ENCODE measurements at places on chromosomes 6 and 20.
A peak's percentile ranks its signal among the peaks of the same experiment; 100 is the strongest.

GRCh38 chr20:41480054-41480770 is 113.6 kb upstream of the EMILIN3 start:
- DNase-seq: no peak

DNA sequence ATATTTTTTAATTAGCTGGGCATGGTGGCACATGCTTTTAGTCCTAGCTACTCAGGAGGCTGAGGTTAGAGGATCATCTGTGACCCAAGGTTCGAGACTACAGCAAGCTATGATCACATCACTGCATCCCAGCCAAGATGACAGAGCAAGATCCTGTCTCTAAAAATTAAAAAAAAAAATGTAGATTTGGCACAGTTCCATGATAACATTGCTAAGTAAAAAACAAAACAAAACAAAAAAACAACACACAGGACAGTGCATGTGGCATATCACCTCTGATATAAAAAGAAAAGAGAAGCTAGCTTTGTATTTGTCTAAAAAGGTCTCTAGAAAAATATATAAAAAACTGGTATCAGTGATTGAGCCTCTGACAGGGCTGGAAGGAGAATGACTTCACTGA is 24.6 kb downstream of the RNF24 start:
- DNase-seq: no peak

DNA sequence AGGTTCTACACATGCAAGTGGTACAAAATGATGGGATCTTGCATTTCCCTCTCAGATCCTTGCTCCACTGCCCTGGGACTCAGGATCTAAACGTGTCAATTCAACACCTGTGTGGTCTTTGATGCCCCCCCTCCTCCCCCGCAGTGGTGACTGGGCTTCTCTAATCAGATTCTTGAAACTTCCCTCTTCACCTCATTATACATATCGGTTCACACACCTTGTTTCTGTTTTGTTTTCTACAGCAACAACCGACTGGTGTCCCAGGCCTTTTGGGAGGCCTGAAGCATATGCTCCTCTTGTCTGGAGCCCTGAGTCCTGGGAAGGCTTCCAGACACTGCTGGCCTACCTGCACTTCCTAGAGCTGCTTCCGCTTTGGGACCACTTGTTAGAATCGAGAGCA is 20.0 kb downstream of the SAMD3 start:
- no peak for DNase-seq

DNA sequence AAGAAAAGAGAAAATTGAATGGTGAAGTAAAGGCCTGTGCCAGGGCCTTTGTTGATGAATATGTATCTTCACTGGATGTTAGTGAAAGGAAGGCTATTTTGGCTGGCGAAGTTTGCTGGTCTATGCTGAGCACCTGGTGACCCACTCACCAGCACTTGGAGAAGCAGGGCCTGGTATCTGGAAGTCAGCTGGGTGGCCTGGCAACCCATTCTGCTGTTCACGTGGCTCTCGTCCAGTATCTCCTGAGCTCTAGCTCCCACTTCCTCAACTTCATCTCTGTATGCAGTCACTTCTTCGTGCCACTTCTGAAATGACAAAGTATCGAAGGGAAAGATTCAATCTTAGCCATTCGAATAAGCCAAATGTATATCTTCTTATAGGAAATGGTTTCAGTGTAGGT is 283.7 kb downstream of the SYNE1 start:
- no peak for DNase-seq

DNA sequence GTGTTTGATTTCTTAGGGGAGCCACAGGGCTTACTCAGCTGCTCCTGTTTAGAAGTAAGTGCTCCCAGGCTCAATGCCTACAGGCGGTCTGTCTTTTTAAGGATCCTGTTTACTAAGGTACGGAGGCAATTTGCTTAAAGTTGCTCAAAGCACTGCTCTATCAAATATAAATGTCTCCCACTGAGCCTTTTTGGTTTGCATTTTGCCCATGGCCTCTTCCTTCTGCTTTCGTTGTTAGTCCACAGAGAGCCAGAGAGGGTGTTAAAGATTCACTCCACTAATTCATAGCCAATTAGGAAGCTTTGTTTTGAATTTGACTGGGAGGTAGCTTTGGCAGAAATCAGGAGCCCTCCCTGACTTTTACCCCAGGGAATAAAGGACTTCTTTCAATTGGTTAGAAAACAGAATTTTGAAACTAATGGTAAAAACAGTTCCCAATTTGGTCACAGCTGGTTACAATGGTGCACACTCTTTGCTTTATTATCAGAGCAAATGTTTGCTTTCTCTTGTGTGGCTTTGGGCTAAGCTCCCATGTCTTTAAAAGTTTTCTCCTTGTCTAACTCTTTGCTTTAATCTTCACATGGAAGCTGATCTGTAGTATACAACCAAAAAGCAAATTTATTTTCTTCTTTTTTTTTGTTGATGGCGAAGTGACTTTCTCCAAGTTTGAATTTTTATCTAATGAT is 126.2 kb downstream of the IMPG1 start:
- no peak for DNase-seq

GRCh38 chr6:5486214-5486613 is 224.9 kb downstream of the FARS2 start:
- no peak for DNase-seq

- no peak for DNase-seq
Observed at GRCh38 chr6:85408039-85408438, 41.8 kb upstream of the NT5E start.

DNA sequence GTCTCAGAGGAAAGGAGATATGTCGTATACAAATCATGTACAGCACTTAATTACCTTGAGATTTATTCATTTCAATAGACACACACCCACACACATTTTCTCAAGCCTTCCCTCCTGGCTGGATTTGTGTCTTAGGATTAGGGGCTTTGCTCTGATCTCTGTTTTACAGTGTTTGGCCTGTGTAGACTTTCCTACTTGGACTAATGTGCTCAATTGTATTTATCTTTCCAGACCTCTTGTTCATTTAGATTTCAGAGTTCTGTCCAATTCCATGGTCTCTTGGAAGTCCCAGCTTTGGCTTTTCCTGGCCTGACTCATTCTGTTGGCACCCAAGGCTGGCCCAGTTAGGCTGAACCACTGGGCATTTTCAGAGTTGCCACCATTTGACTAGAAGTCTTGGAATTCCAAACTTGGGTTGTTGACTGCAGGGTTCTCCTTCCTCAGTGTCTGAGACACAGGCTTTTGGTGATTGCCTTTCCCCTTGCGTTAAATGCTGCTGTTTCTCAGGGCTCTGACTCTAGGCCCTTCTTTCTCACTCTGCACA is 8.9 kb upstream of the RFPL4B start:
- DNase-seq: no peak

DNA sequence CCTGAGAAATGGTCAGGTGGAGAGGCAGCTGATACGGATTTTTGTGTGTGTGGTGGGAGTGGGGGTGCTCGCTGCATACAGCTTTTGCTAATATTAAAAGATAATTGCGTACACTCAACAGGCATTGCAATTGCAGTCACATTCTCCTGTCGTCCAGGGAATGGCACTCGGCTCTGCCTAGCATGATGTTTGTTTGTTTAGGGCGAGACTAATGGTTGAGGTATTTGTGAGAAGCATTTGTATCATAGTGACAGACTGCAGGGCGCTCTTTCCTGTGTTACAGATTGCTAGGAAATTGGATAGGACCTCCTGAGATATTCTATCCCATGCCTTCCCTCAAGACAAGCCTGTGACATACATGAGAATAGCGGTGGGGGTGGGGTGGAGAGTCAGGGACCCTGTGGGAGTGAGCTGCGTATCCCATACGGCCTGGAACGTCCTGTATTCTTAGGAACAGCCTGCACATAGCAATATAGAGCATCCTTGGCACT is 207.4 kb downstream of the SOX4 start:
- DNase-seq: no peak

- DNase-seq: no peak
Observed at GRCh38 chr20:1001116-1001515, 995 bp downstream of the RSPO4 start.

- DNase-seq: no peak
Observed at GRCh38 chr6:42702200-42702599, 20.2 kb downstream of the PRPH2 start.

- DNase-seq: no peak
Observed at GRCh38 chr6:27139756-27140579, 107.5 kb upstream of the PRSS16 start.

DNA sequence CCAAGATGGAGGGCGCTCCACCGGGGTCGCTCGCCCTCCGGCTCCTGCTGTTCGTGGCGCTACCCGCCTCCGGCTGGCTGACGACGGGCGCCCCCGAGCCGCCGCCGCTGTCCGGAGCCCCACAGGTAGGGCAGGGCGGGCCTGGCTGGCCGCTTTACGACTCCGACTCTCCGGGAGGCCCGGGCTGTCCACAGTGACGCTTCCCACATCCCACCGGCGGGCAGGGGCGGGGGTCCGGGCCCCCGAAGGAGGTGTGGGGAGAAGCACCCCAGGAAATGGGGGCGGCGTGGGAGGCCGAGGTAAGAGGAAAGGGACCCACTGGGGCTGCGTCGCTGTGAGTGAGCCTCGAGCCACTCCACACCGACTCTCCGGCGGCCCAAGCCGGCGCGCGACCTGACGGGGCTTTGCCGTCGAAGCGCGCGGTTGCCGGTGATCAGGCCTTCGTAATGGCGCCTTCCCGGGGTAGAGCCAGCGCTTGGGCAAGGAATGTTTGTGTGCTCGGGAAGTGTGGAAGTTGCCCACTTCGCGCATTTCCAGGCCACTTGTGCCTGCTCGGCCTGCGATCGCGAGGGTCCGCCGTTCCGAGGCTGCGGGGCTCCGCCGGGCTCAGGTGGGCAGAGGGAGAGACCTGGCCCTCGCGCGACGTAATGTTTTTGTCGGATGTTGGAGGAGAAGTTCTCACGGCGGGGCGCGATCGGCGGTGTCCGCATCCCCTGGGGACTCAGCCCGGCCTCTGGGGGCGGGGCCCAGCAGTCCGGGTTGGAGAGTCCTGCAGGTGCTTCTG is 427 bp downstream of the GINM1 start:
- peak; percentile 16 for DNase-seq

DNA sequence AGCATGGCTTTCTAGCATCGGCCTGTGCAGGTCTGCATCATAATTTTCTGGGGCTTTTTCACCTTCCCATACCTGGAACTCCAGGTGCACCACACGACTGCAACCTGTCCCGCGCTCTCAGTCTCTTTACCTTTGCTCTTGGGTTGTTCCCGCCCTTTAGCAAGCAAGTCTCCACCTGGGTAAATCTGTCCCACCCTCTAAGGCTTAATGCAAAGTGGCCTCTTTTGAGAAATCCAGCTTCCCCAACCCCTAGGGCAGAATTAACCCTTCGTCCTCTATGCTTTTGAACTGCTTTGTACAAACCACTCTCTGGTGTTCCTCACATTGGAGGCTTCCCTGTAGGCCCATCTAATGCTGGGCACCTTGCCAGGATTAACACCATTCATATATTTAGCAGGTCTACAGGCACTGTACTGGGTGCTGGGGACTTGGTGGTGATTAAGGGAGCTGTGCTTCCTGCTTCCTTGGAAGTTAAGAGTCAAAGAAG is 2.8 kb downstream of the ITPR3 start:
- DNase-seq: no peak

GRCh38 chr6:158481690-158482473 is 78.0 kb upstream of the TMEM181 start:
- no peak for DNase-seq

DNA sequence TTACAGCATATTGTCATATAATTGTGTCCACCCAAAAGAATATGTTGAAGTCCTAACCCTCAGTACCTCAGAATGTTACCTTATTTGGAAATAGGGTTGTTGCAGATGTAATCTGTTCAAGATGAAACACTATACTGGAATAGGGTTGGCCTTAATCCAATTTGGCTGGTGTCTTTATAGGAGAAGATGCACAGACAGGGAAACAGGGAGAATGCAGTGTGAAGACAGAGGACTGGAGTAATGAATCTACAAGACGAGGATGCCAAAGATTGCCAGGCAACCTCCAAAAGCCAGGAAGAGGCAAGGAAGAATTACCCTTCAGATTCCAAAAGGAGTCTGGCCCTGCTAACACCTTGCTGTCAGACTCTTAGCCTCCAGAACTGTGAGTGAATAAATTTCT is 482.9 kb downstream of the PTPRT start:
- no peak for DNase-seq

GRCh38 chr6:17584241-17584803 is 15.8 kb upstream of the FAM8A1 start:
- no peak for DNase-seq

GRCh38 chr20:59985164-59985563 is 26.9 kb downstream of the CDH26 start:
- no peak for DNase-seq

- DNase-seq: no peak
Observed at GRCh38 chr6:35476004-35476403, 7.8 kb downstream of the RPL10A start.

- no peak for DNase-seq
Observed at GRCh38 chr6:31251261-31251660, 20.6 kb downstream of the HLA-C start.

GRCh38 chr6:98695091-98695801 is 139.1 kb upstream of the POU3F2 start:
- no peak for DNase-seq

GRCh38 chr6:24667378-24667803 is 514 bp downstream of the ACOT13 start:
- no peak for DNase-seq

GRCh38 chr6:139690007-139690406 is 315.6 kb upstream of the CITED2 start:
- DNase-seq: no peak

DNA sequence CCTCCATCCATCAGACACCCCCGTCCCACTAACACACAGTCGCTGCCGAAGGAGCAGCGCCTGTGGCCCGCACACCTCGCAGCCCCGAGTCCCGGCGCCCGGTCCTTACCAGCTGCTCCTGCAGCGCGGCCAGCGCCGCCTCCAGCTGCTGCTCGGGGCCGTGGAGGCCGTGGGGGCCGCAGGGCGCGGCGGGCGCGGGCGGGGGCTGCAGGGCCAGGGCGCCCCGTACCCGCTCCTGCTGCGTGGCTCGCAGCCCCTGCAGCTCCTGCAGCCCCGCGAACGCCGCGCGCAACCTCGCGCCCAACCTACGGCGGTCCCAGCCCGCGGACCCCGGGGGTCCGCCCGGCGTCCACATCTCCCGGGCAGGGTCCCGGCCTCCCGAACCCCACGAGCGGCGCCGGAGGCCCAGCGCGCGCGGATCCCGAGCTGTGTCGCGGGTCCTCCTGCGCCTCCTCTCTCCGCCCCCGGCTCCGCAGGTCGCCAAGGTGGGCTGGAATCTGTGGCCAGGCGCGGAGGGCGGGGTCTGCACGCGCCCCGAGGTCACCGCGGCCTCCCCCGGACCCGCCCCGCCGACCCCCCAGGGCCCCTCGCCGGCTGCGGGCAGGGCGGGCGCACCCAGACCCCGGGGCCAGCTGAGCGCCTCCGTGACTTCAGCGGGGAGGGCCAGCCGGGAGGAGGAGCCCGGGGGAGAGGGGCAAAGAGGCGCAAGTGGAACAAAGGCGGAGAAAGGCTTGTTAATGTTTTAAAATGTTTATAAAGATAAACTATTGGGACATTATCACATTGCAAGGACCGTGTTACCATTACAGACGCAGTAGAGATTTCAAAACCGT is at the start of gene DACT2:
TSS of gene DACT2 (minus strand) at position 499 of the 833 bp plus-strand sequence. CDS start at position 355, 144 bp downstream.
- DNase-seq: no peak
